ENCODE measurements at places on chromosomes 4 and X.

DNA sequence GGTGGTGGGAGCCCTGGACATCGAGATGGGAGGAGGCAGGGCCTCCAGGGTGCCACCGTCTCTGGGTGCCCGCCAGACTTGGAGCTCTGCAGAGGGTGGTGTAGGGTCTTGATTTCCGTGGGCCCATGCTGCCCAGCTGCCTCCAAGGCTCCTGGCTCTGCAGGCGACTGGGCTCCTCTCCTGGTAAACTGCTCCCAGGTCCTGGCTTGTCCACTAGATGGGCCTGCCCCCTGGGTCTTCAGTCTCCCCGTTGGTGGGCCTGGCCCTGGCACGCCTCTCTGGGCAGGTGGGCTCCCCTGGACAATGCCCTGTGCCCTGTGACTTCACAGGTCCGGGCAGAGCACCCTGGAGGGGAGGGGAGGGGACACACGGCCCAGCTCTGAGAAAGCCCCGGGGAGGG is 7.7 kb downstream of the FGFR3 start:
- DNase-seq, result no peak

DNA sequence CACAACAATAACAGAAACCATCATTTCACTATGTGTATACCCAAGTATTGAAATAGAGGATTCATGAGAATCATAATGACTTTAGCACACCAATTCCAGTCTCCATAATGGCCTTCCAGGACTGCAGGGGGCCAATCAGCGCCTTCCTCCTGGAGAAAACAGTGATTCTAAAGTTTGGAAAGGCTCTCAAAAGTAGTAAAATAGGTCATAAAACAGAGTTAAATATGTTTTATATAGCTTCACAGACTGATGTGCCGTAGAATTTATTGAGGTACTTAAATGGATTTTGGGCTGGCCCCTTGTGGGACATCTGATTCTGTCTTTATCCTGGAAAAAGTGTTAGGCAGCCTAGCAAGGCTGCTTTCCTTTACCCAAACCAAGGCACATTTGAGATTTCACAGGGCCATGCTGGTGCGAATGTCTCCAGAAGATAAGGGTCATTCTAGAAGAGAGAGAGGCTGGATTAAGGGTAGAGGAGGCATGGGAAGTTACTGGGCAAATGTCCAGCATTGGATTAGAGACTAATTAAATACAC is 543.9 kb downstream of the GALNTL6 start:
- DNase-seq, result no peak

- no peak for DNase-seq
These were observed 196.6 kb downstream of the PRDM5 start for GRCh38 chr4:120725639-120726580.

DNA sequence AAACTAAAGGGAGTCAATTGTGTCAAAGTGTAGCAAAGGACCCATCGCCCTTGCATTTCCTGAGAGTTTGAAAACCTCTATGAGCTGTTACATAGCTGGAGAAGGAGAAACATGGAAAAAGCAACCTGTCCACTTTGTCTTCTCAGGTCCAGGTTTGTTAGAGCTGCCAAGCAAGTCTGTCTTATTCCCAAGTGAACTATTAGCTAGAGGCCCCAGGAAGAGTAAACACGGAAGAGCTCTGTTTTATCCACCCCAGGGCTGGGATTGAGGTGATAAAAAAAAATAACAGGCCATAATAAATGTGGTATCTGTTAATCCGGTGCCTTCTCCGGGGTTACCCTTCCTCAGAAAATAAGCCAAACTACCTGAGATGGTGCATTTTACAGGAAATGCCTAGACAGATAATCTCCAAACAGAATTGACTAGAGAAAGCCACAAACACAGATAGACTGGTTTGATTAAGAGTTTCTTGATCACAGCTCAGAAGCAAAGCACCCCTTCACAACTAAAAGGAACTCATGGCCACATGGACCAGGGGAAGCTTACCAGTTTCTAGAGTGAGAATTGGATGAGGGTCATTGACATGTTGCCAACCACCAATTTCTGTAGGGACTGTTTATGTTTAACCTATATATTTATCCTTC is 35.9 kb upstream of the RELL1 start:
- DNase-seq, result no peak

DNA sequence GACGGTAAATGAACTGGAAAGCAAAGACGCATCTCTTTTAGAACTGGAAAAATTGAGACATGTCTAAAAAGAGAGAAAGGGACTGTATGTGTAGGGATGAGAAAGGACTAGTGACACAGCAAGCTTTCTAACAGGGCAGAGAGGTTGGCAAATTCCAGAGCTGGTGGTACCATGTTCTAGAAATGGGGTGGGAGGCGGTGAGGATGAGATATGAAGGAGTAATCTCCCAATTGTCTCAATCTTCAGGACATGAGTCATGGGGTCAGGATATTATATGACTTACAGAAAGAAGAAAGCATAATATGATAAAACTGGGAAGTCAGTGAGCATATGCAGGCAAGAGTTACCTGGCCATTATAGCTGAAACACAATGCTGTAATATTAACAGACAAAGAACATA is 14.2 kb downstream of the TAB3 start:
- no peak for DNase-seq

- DNase-seq, result no peak
These were observed 127.0 kb downstream of the PCDH7 start for GRCh38 chr4:30847167-30847566.

- no peak for DNase-seq
These were observed 36.6 kb downstream of the FHL1 start for GRCh38 chrX:136183917-136184316.

- no peak for DNase-seq
These were observed 35.6 kb upstream of the TXK start for GRCh38 chr4:48169636-48170035.

GRCh38 chr4:184344435-184344834 is 126.8 kb upstream of the ENPP6 start:
- no peak for DNase-seq

- DNase-seq, result no peak
These were observed 16.0 kb downstream of the RAB40A start for GRCh38 chrX:103503163-103503852.

- no peak for DNase-seq
These were observed 5.7 kb upstream of the PPEF2 start for GRCh38 chr4:75907966-75908365.

GRCh38 chrX:74450803-74451449 is 29.6 kb downstream of the SLC16A2 start:
- DNase-seq, result peak; percentile 6

- DNase-seq, result peak; percentile 85
These were observed 10.9 kb upstream of the CLTRN start for GRCh38 chrX:15675490-15675921.

DNA sequence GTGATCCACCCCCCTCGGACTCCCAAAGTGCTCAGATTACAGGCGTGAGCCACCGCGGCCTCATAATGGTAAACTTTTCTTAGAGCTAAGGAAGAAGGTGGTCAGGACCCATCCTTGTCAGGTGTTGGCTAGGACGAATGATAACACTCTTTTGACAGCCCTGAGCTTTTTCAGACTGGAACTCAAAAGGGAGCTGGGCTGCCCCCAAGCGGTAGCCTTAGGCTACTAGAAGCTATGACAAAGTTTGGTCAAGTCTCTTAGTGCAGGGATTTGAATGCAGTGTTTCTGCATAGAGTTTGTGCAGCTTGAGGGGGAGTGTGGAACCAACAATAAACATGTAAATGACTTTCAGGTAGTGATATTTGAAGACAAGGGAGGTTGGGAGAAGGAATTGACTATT is 11.8 kb upstream of the HSD17B10 start:
- peak; percentile 47 for DNase-seq

GRCh38 chr4:128757712-128758111 is 51.8 kb upstream of the JADE1 start:
- no peak for DNase-seq

DNA sequence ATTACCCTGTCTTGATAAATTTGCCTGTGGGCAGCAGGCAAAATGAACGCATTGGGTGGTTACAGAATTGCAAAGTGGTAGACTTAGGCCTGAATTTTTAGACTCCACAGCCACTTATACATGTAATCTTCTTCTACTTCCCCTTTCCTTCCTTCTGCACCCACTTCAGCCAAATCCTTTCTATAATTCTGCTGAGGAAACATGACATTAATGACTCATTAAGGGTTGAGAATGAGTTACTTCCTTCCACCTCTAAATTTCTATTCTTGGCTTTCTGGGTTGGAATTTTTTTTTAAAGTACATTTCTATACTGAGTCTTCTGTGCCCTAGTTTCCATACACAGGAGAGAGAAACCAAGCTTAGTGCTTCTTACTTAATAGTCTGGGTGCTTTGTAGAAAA is 10.1 kb downstream of the PAPSS1 start:
- no peak for DNase-seq

- DNase-seq, result no peak
These were observed 56.7 kb downstream of the ANK2 start for GRCh38 chr4:113106108-113106507.

- no peak for DNase-seq
These were observed 842.8 kb downstream of the CCSER1 start for GRCh38 chr4:90970021-90970420.

DNA sequence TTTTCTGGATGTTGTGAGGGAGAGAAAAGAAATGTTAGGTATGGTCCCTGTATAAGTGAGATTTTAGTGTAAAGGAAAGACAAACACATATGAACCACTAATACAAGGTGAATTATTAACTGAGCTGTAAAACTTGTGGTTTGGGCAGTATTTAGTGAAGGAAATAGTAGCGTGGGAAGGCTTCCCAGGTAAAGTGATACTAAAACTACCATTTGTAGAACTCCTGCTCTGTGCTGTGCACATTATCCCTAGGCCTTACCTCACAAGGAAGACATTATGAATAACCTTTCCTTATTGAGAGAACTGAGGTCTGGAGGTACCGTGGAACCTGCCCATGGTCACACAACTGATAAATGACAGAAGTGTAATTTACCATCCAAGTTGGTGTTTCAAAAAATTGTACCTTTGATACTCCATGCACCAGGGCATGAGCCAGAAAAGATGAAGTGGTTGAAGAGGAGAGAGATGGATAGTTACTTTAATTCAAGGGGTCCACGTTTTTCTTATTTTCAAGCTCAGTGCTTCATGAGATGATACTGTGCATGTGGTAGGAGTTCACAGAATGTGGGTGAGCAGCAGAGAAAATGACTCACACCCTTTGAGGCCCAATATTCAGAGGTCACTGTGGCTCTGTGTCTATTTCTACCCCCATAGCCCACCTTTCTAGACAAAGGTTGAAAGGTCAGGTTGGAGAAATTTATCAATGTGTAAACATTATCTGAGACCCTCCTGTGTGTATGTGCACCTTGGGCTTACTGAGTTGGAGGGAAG is 2.6 kb upstream of the VSIG4 start:
- DNase-seq, result no peak

GRCh38 chrX:101485212-101485949 is at the start of gene ARMCX4:
Gene ARMCX4, plus strand, starts transcription at chrX:101485456. Its CDS starts 3,134 bp downstream, at chrX:101488590.
- DNase-seq, result peak; percentile 59

DNA sequence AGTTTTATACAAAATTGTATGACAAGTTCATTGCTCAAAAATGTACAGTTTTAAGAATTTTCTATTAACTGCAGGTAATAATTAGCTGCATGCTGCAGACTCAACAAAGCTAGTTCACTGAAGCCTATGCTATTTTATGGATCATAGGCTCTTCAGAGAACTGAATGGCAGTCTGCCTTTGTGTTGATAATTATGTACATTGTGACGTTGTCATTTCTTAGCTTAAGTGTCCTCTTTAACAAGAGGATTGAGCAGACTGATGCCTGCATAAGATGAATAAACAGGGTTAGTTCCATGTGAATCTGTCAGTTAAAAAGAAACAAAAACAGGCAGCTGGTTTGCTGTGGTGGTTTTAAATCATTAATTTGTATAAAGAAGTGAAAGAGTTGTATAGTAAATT is 131.0 kb downstream of the TET2 start:
- DNase-seq, result no peak

DNA sequence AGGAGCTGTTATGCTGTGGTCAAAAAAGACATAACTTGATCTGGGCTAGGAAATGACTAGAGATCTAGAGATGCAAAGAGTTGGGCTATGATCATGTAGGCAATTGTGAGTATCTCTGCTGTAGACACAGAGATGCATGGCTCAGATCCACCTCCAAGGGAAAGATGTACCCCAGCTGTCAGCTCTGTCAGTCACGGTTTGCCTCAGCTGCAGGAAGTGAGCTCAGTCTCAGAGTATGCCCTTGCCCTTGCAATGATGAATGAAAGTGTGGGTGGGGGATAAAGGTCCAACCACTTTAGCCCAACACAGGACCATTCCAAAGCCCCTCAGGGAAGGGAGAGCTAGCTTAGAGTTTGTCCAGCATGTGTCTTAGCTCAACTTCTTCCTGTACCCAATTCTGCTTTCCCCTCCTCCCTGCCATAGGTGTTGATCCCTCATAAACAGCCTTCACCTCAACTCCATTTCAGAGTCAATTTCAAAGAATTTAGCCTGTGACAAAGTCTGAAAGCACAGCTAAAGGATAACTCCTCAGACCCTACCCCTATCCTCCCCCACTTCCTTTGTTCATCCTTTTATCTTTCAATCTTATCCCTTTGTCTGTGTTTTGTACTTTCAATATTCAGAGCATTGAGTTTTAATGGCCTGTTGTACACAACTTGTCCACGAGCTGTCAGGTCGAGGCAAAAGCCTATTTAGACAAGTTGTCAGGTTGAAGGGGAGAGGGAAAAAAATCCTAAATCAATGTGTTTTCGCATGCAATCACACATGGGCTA is 90.6 kb downstream of the MID1IP1 start:
- DNase-seq, result no peak

- DNase-seq, result no peak
These were observed 184.4 kb downstream of the GLUD2 start for GRCh38 chrX:121231566-121232358.

- DNase-seq, result peak; percentile 87
These were observed 202.7 kb downstream of the OR13H1 start for GRCh38 chrX:131746491-131746968.

DNA sequence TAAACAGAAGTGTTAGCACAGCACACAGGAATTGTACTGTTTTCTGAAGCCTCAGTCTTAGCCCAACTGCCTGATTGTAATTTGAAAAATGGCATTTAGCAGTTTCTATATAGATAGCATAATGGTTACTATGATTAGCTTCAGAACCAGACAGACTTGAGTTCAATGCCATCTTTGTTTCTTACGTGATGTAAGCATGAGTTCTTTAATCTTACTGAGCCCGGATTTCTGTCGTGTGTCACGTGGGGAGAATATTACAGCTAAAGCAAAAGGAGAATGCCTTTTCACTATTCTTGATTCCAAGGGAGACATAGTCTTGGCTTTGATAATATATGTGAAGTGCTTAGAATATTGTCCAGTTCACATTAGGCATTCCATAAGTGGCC is 407.3 kb downstream of the STIM2 start:
- DNase-seq, result no peak

- no peak for DNase-seq
These were observed 49.7 kb downstream of the OTC start for GRCh38 chrX:38402118-38402517.

DNA sequence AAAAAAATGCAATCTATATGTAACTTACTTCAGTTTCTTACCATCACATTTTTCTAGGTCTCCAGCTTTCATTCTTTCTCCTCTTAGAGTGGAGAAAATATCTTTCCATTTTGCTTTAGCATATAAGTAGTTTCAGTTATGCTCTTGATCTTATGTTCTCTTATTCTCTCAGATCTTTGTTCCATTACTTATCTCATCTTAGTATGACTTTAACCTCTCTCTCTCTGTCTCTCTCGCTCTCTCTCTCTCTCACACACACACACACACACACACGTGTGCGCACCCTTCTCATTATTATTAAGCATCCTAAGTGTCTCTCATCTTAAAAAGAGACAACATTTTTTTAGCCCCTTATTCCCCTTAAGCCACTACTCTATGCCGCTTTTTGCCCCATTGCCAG is 92.8 kb downstream of the FAAH2 start:
- DNase-seq, result no peak

Measured in CD4-positive, alpha-beta T cell treated with Interleukin-1 beta for 1 hour (primary cell).